ENCODE measurements at places on chromosomes 13 and 19. TPM values are rescaled to one million over a fixed set of nuclear protein-coding genes. Genes with fewer than 3 reads are reported as not detected.

GRCh38 chr19:39166571-39167391, 30.0 kb upstream of the NCCRP1 start:
- no peak for DNase-seq

DNA sequence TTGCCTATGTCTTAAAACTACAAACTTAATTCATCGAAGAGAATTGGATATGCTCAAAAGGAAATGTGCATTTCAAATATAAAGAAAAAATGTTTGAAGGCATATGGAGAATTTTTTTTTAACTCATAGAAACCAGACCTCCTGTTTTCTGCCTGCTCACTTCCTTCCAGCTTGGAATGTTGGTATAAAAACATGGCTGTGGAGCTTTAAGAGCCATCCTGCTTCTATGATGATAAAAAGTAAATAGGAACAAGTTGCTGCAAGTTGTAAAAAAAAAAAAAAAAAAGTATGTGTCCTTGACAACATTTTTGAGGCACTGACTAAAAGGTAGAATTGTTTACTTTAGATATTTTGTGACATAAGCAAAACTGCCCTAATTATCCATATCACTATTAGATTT, 1230.7 kb downstream of the PCDH9 start:
- no peak for DNase-seq

SLITRK1 gene
- total RNA-seq: not detected

DNA sequence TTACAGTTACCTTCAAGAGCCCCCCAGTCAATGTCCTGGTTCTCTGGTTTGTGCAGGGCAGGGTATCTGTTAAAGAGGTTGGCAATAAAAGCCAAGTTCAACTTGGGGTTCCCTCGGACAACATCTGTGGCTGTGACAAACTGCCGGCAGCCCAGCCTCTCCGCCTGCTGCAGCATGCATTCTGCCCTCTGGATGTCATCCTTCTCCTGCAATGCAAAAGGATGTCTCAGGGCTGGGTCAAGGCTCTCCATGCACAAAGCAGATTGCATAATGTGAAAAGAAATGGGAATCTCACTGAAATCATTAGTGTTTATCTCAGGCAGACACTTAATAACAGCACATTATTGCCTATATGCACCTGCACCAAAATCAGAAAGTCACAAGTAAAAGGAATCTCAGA, 35.1 kb downstream of the LCP1 start:
- DNase-seq: no peak

GRCh38 chr13:46609726-46610125, 56.8 kb downstream of the LRCH1 start:
- DNase-seq: no peak

ZNF260 gene
- 20.8 TPM for total RNA-seq

- no peak for DNase-seq
Observed at GRCh38 chr19:31723101-31723500, 373.9 kb upstream of the TSHZ3 start.

GRCh38 chr13:22837980-22838647, 342.7 kb upstream of the SGCG start:
- DNase-seq: peak; percentile 23

DNA sequence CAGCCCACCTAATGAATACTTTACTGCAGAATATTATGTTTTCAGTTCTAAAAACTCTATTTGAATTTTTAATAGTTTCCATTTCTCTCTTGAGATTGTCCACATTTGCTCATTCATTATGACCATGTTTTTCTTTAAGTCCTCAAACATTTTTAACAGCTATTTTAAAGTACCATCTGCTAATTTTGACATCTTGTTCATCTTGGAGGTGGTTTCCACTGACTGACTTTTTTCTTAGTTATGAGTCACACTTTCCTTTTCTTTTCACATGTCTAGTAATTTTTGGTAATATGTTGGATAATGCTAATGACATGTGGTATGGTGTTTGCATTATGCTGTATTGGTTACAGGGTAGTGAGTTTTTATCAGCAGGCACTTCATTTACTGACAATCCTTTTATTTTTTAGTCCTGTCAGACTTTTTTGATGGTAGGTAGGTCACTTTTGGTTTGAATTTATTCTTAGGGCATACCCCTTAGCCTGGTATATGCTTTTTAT, 15.4 kb upstream of the ESD start:
- DNase-seq: no peak

DNA sequence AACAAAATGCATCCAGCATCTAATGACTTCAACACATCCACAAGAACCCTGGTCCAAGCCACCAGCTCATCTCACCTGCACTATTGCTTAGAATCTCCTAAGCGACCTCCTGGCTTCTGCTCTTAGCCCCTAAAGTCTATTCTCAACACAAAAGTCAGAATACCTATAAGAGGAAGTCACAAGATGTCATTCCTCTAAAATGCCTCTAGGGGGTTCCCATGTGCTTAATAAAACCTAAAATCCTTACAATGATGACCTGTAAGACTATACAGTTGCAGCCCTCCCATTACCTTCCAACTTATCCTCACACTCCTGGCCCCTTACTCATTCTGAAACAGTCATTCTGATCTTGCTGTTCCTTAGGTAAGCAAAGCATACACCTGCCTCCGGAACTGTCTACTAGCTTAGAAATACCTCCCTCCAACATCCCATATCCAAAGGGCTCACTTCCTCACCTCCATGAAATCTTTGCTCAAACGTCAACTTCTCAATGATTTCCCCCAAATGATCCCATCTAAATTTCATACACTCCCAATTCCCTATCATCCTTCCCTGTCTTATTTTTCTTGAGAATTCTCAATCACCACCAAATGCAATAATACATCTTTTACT, 10.0 kb downstream of the ATP7B start:
- peak; percentile 61 for DNase-seq

- no peak for DNase-seq
Observed at GRCh38 chr19:13334801-13335481, 171.3 kb downstream of the CACNA1A start.

ACER1 gene
- not detected for total RNA-seq

GRCh38 chr13:51995677-51996551, 15.3 kb downstream of the ATP7B start:
- no peak for DNase-seq

All from renal cortical epithelial cell (primary cell).